Stimulated activated CD8-positive, alpha-beta memory T cell treated with anti-CD3 and anti-CD28 coated beads, Interleukin-15, amount 100 ng/mL, for 4 hours (primary cell): ENCODE measurements at places on chromosomes 4 and X.

GRCh38 chr4:181161669-181162068, 1081.5 kb upstream of the TENM3 start:
- no peak for DNase-seq

- DNase-seq: no peak
These were observed 1.6 kb downstream of the SH3RF1 start for GRCh38 chr4:169268951-169269760.

DNA sequence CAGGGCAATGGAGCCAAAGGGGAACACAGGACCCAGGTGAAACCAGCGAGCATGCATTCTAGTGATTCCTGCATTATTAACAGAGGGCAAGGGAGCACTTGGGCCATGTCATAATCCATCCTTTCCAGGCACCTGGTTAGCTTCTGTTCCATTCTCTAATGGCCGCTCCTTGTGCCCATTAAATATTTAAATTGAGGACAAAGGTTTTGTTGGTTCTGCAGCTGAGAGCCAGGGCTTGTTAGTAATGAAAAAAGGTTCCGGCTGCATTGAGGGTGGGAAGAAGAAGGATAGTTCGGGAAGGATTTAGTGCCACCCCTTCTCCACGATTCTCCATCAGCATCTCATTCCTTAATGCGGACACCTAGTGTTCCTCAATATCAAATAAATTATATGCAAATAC, 13.6 kb downstream of the SOD3 start:
- no peak for DNase-seq

GRCh38 chr4:8205749-8206611, 6.9 kb downstream of the SH3TC1 start:
- DNase-seq: no peak

DNA sequence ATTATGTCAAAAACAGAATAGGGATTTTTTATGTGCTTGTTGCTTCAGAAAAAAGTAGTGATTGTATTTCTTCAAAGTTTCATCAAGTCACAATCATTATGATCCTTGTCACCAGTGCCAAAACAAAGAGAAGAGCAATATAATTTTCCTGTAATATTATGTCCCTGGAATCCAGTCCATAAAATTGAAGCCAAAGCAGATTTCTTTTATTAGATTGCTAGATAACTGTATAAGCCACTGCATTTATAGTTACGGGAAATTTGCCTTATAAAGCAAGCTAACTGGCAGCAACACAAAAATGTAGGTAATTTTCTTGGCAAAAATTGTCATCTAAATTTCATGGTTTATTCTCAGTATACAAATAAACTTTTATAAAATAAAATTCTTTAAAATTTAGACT, 296.1 kb upstream of the ANKRD50 start:
- no peak for DNase-seq

GRCh38 chrX:23884427-23885024, 23.2 kb downstream of the APOO start:
- DNase-seq: no peak

DNA sequence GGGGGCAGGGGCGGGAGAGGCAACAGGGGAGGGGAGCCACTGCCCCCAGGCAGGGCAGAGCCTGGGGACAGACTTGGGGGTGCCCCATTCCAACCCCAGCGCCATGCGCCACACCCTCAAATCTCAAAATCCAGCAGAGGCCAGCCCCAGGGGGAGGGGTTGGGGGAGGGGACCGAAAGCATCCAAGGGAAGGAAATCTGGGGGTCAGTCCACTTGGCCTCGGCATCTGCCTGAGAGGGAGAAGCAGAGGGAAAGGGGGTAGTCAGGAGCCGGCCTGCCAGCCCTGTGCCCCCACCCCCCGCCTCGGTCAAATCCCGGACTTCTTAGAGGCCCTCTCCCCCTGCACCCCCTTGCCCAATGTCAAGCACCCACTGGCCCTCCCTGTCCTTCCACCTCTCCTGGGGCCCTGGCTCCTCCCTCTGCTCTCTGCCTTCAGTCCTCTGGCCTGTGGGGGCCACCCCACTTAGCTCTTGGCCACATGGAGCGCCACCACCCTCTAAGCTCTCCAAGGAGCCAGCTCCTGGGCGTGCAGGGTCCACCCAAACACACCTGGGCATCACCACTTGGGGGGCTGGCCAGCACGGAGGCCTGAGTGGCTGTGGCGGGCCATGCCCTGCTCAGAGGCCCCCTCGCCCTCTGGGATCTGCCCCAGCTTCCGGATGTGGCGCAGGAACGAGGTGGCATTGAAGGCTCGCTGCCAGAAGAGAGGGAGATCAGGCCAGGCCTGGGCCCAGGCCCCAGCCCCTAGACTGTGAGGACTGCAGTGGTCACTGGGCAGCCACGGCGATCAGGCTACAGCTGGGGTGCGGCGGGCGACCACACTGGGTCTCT, 3.5 kb downstream of the PNCK start:
- DNase-seq: no peak

- no peak for DNase-seq
These were observed 264.0 kb downstream of the MID1IP1 start for GRCh38 chrX:39065051-39065871.

DNA sequence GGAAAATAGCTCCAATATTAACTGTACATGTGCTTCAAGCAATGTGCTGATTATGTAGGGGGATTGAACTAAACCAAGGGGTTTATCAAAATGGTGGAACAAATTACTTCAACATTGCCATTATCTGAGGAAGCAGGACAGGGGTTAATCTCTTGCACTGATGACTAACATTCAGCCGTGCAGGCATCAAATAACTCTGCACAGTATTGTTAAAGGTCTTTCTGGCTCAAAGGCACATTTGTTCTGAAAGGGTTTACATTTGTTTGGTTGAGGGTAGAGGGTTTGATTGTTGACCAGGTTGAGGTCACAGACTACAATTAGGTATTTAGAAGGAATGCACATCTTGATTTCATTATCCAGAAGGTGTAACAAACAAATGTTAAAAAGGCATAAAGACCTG, 32.2 kb upstream of the CCSER1 start:
- DNase-seq: no peak

GRCh38 chr4:7236847-7237246, 44.5 kb downstream of the SORCS2 start:
- DNase-seq: no peak

GRCh38 chr4:181659202-181659601, 584.0 kb upstream of the TENM3 start:
- no peak for DNase-seq

- DNase-seq: no peak
These were observed 7.4 kb downstream of the ZNF81 start for GRCh38 chrX:47844117-47844516.

DNA sequence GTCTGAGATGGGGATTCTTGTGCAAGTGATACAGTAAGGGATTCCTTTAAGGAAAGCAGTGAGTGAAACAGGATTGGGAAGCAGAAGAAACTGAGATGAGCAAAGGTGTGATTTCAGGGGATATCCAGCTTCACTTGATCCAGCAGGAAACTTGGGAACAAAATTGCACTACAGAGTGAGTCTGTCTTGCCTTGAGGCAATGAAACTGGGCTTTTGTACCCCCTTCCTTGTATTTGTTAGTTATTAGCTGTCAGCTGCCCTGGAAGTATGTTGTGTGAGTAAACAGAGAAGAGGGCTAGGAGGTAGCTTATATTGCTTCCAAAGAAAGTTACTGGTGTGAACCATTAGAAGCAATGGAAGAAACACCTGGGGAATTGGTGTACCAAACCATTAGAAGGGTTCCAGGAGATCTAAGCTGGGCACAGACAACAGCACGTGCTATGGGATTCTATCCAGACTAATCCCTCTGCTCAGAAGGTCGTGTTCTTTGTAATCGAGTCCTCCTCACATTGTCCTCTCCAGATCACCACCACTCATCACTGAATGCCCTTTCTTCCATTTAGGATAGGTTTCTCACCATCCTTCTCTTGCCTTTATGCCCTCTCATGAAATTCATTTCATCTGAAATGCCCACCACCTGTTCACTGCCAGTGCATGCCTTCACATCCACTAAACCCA, 76.0 kb downstream of the PDLIM5 start:
- no peak for DNase-seq

DNA sequence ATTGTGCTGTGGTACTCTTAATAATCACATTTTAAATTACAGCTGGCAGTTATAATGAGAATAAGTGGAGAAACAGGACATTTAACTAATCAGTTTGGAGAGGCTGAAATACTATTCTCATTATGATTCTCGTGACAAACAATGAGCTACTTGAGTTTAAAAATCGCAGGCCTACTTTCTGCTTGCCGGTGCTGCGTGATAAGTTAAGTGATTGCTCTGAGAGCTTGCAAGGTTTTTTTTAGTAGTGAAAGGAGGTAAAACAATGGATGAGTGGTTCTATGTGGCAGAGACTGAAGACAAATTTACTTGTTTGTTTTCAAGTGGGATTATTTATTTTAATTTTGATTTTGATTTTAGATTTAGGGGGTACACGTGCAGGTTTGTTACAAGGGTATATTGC, 114.0 kb downstream of the RAPGEF2 start:
- no peak for DNase-seq

DNA sequence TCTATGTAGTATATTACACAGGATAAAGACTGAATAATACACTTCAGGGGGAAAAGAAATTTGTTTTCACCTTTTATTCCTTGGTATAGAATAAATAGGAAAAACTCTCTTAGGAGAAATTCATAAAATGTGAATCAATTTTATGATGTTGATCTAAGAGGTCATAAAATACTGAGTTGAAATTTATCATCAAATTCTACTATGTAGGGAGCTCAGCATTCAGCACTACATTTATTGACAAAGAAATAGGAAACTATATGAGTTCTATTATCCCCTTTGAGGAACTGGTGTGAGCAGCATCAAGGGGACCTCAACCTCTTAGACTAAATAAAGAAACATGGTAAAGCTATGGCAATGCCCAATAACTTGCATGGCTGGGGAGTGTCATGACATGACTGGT, 348.2 kb upstream of the SMIM31 start:
- DNase-seq: no peak

DNA sequence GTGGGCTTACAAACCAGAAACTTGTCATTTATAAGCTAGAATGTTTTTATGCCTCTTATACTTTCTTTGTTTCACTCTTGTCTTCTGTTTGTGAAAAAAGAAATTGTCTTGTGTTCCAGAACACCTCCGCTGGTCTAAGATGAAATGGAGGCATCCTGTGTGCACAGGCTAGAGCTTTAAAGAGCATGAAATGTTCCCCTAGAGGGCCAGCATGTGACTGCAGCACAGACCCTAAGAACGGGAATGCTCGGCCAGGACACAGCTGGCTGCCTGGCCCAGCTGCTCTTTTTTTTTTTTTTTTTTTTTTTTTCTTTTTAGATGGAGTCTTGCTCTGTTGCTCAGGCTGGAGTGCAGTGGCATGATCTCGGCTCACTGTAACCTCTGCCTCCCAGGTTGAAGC, 33.6 kb downstream of the SETD7 start:
- DNase-seq: no peak

- DNase-seq: no peak
These were observed 23.8 kb upstream of the RAPGEF2 start for GRCh38 chr4:159079074-159079473.

GRCh38 chr4:14920759-14921320, 81.4 kb upstream of the CPEB2 start:
- DNase-seq: no peak

- no peak for DNase-seq
These were observed 46.1 kb downstream of the SORCS2 start for GRCh38 chr4:7238300-7238960.

DNA sequence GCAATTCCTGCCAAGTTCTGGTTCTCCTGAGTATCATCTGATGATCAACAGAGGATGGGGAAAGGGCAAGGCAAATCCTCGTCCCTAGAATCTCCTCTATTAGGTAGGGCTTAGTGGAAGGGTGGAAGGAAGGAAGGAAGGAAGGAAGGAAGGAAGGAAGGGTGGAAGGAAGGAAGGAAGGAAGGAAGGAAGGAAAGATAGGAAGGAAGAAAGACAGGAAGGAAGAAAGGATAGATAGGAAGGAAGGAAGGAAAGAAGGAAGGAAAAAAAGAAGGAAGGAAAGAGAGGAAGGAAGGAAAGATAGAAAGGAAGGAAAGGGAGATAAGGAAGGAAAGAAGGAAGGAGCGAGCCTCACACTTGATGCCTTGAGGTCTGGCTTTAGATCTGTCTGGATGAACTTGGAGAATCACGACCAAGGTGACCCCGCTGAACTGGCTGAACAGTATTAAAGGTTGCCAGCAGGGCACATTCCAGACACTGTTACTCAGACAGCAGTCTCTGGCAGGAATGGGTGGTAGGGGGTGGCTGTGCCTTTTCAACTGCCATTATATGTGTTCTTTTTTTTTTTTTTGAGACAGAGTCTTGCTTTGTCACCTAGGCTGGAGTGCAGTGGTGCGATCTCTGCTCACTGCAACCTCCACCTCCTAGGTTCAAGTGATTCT, 57.1 kb downstream of the MAP7D2 start:
- no peak for DNase-seq

GRCh38 chrX:16826207-16826606, 39.9 kb downstream of the TXLNG start:
- no peak for DNase-seq

GRCh38 chr4:112348488-112349158, 51.5 kb downstream of the ALPK1 start:
- no peak for DNase-seq

DNA sequence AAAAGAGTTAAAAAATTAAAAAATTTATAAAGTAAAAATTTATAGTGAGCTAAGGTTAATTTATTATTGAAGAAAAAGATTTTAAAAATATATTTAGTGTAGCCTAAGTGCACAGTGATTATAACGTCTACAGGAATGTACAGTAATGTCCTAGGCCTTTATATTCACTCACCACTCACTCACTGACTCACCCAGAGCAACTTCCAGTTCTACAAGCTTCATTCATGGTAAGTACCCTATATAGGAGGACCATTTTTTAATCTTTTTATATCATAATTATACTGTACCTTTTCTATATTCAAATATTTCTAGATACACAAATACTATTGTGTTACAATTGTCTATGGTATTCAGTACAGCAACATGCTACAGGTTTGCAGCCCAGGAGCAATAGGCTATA, 1623.2 kb downstream of the RPA4 start:
- no peak for DNase-seq

- DNase-seq: no peak
These were observed 115.7 kb upstream of the TEX13C start for GRCh38 chrX:125203737-125204578.

DNA sequence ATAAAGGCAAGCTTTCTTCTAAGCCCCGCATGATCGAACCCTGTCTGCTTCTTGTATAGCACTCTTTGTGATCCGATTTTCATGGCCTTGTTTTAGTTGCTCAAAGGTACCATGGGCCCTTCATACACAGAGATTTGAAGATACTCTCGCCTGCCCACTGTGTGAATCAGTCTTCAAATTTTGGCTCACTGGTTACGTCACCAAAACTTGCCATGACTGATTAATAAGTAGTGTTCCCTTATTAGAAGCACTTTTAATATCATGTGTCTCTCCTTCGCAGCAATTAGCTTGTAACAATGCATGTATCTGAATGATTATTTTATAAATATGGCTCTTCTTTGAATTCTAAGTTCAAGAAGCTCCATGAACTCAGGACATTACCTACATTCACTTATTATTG, 880.5 kb downstream of the STPG2 start:
- no peak for DNase-seq

DNA sequence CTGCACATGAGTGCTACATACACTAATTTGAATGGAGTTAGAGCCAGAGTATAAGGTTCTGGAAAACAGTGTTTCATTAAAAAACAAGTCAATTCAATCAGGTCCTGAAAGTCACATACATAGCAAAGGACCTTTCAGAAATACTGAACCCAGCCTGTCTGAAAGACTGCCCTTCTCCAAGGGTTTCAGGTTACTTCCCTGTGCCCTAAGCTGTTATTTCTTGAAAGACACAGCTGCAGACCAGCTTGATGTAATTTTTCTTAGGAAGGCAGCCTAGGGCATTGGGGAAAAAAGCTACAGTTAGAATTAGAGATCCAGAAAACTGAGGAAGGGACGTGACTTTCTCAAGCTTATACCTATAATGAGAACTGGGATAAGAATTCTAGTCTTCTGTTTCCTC, 155.9 kb upstream of the MAOA start:
- DNase-seq: no peak
